ENCODE measurements at places on chromosomes 1 and 21.

DNA sequence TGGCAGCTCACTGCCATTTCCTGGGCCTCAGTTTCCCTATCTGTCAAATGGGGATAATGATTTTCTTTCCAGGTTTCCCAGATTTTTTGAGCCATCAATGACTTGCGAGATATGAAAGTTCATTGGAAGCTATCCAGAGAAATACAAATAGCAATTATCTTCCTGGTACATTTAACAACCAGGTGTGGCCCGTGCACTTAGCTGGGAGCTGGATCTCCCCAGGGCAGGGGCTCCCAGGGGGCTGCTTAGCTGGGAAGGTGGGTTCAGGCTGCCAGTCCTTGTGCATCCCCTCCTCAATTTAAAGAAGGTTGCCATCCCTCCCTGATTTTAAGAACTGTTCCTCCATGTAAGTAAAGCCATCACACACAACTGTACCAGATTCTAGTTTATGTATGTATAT, 3.6 kb upstream of the TMEM54 start:
- no peak for DNase-seq

- DNase-seq, result no peak
These were observed 54.7 kb upstream of the EPS8L3 start for GRCh38 chr1:109818271-109818987.

DNA sequence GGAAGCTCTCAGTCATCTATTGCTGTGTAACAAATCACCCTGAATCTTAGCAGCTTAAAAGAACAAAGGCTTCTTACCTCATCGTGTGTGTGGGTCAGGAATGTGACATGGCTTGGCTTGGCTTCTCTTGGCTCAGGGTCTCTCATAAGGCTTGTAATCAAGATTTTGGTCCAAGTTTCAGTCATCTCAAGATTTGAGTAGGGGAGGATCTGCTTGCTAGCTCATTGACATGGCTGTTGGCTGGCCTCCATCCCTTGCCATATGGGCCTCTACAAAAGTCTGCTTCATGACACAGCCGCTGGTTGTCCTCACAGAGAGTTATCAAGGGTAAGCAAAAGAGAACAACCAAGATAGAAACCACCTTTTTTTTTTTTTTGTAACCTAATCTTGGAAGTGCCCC, 207.7 kb downstream of the PTPRC start:
- no peak for DNase-seq

- no peak for DNase-seq
These were observed 9.1 kb downstream of the AMPD2 start for GRCh38 chr1:109628540-109629321.

DNA sequence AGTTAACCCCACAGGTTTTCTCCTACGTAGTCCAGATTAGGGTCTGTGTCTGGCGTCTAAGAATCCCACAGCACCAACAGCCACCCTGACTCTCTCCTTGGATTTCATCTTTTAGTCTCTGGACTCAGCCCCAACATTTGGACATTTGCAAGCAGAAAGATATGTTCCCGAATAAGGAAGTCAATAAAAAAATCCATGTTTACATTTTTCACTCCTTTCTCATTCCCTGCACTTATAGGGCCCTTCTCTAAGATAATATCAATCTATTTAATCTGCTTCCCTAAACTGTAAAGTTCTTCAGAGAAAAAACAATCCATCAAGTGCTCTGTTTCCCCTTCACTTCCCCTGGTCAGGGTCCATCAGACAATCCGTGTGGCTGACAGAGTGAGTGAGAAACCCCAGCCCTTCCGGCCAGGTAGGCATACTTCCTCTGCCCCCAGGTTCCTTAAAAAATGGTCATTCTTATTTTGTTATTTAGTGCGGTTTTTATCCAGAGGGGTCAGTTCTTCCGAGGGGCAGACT, 105.9 kb upstream of the CDC42BPA start:
- DNase-seq, result no peak

- DNase-seq, result no peak
These were observed 113.0 kb upstream of the SLC25A33 start for GRCh38 chr1:9426291-9426711.

- DNase-seq, result no peak
These were observed 15.9 kb upstream of the PADI1 start for GRCh38 chr1:17188889-17189631.

GRCh38 chr1:173473599-173474011, 3.5 kb upstream of the PRDX6 start:
- DNase-seq, result no peak

DNA sequence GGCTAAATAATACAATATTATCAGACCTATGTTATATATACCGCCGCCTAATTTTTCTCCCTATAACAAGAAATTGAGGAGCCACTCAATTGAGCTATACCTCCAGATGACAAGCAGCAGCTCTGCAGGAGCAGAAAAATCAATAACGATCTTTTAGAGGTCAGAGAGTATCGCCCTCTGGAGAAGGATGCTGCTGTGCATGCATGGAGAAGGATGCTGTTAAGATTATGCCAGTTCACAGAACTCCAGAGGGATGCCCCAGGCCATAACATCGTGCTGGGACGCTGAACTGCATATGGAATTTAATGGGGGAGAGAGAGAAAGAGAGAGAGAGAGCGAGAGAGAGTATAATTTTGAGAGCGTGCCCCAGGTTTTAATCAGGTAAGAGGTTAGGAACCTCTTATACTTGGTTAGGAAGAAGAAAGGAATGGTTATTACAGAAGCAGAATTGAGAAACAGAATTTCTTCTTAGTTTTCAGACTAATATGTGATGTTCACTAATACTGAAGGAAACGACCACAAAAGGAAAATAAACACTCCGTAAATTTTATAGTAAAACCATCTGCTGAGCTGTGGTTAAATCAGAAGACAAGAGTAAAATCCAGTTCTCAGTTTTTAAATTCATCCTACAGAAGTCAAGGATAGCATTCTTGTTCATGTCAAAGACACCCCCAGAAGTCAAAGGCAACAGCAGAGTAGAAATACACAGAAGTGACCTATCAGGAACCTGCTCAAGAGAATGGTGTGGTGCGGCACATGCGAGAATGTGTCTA, 111.1 kb downstream of the SMYD2 start:
- peak; percentile 61 for DNase-seq

GRCh38 chr1:24036088-24036487, 56.0 kb upstream of the SRSF10 start:
- no peak for DNase-seq

GRCh38 chr1:23634840-23635651, 56.6 kb upstream of the RPL11 start:
- DNase-seq, result peak; percentile 44

GRCh38 chr1:21157054-21157453, 19.6 kb downstream of the EIF4G3 start:
- DNase-seq, result no peak

GRCh38 chr1:27009601-27010197, 3.0 kb downstream of the TENT5B start:
- no peak for DNase-seq

DNA sequence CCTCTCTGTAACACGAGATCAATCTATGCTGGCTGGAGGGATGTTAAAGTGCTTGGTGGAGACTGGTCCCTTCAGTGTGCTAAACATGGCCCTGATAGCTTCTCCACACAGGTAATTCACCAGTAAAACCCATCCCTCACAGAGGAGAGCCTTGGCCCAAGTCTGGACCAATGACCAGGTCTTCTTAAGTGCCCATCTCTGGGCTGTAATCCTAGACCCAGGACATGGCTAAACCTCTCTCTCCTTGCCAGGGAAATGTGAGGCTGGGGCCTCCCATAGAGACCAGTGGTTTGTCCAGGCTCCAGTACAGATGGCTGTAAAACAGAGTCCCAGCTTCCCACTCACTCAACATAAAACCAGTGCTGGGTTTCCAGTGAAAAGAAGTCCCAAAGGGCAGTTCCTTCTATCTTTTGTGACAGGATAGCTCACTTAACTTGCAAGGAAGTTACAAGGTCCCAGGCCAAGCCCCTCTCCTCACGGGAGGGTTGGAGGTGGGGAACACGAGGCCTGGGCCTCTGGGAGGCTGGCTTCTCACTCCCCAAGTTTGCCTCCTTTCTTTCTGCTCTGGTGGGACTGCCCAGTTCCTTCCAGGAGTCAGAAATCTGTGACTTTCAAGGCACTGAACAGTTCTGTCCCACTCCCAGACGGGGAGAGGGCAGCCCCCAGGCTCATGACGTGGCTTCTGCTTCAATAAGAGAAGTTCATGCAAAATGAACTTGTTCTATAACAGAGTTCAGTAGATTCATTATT, 2.2 kb upstream of the KIF17 start:
- DNase-seq, result no peak

- DNase-seq, result peak; percentile 82
These were observed 18.6 kb upstream of the SLC6A9 start for GRCh38 chr1:44049839-44050238.

DNA sequence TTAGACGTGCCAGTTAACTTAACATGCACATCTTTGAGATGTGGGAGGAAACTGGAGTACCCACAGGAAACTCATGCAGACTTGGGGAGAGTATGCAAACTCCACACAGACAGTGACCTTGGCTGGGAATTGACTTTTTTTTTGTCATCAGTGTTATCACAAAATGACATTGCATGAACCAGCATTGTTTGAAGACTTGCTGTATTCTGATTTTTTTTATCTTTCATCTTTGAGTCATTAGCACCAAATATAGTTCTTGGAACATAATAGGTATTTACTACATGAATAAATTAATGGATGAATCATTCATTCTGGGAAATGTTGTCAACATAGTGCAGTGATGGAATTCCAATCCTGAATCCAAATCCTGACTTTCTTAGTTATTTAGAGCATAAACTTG, 77.0 kb downstream of the ATF6 start:
- DNase-seq, result no peak

DNA sequence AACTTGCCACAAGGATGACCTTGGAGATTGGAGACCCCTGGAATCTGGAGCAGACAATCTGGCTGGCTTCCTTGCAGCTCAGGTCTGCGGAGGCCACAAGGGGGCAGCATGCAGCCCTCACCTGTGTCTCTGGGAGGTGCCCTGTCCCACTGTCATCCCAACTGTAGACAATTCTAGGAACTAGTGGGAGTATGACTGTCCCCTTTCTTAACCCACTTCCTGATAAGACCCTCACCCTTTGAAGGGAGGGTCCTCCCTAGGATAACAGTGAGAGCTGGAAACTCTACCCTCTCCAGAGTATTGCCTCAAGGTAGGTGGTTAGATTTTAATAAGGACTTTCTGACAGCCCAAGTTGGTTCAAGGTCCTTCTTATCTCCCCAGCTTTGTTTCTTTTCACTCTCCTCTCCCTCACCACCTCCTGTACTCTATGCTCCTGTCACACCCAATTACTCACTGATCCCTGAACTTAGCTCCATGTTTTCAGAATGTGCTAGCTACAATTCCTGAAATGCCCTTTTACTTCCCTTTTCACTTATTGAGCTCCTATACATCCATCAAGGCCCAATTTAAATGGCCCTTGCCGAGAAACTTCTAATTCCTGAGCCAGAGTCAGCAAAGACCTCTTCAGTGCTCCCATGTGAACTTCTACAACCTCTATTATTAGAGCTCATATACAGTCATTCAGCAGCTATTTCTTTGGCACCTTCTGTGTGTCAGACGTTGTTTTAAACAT, 9.2 kb upstream of the KCNQ4 start:
- DNase-seq, result no peak

GRCh38 chr1:155322571-155322952, 1.9 kb downstream of the RUSC1 start:
- DNase-seq, result no peak

DNA sequence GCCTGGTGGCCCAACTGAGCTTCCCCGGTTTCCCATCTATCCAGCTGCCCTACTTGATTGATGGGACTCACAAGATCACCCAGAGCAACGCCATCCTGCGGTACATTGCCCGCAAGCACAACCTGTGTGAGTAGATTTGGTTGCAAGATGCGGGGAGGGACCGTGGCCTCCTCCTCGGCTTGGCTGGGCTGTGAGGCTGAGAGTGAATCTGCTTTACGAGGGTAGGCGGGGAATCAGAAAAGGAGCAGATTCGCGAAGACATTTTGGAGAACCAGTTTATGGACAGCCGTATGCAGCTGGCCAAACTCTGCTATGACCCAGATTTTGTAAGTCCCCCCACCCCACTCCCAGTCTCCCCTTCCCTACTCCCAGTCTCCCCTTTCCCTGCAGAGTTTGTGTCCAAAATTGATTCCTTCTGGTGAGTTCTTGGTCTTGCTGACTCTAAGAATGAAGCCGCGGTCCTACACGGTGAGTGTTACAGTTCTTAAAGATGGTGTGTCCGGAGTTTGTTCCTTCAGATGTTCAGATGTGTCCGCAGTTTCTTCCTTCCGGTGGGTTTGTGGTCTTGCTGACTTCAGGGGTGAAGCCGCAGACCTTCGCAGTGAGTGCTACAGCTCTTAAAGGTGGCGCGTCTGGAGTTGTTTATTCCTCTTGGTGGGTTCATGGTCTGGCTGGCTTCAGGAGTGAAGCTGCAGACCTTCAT, 1.5 kb downstream of the GSTM2 start:
- no peak for DNase-seq

DNA sequence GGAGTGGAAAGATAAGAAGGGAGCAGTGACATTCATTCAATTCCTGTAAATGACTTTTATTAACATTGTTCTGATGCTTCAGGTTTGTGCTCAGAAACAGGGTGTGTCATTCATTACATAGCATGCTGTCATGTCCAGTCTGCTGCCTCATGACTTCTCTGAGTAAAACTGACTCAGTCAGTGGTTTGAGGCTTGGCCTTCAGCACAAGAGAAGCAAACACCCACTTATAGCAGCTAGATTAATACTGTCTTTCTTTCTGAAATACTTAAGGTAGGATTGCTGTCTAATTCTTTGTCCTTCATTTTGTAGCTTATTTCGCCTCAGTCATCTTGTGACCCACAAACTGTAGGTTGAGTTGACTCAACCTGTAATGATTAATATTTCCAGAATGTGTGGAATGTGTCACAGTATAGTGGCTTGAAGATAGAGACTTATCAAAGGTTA, 32.9 kb downstream of the RASAL2 start:
- peak; percentile 53 for DNase-seq

DNA sequence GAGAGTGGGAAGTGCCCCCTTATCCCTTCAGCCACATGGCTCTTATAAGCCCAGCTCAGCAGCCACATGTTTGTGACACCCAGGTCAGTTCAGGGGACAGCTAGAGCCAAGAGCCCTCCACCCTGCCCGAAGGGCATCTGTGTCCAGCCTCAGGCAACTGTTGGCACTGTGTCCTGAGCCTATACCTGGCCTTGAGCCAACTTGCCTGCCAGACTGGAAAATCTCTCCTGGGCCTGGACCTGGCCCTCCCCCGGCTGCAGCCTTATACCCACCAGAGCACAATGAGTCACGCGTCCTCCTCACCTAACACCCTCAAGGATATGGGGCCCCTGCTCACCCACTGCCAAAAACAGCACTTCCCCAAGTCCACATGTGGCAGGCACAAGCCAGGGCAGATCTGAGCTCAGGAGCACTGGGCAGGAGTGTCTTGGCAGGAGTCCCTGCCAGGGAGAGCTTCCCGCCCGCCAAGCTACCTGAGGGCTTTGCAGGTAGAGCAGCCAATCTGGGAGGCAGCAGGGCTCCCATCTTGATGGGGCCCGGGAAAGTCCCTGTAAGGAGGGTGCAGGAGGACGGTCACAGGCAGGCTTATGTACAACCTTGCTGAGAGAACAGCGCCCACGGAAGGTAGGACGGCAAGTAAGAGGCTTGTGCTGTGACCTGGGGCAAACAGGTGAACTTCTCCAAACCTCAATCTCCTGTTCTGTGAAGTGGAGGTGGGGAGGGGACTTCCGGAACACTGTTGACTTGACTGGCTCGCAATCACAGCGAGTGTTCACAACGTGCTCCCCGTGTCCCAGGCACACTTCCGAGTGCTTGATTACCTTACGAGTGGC, 19.8 kb upstream of the HSPG2 start:
- DNase-seq, result no peak

Data from AG04450 (cell line).